Inflammatory macrophage (primary cell): ENCODE measurements at places on chromosomes 12 and 14.
A peak's percentile ranks its signal among the peaks of the same experiment; 100 is the strongest.

GRCh38 chr14:21537090-21537424 lies 10.9 kb upstream of the SALL2 start:
- no peak for DNase-seq

DNA sequence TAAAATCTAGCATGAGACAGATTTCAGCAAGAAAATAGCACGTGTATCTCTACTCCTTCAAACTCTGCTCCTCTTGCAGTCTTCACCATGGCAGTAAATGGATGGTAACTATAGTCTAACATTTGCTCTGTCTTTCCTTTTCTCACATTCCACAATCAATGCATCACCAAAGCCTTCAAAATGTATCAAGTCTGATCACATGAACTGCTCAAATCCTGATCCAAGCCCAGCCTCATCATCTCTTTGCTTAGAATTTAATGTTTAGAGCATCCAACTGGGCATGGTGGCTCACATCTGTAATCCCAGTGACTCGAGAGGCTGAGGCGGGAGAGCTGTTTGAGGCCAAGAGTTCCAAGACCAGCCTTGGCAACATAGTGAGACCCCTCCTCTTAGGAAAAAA lies 45.9 kb downstream of the CDK17 start:
- no peak for DNase-seq

- no peak for DNase-seq
Measured at GRCh38 chr12:124184456-124184855, 110.4 kb upstream of the RFLNA start.

GRCh38 chr12:106941481-106942156 lies 14.1 kb upstream of the TMEM263 start:
- no peak for DNase-seq

DNA sequence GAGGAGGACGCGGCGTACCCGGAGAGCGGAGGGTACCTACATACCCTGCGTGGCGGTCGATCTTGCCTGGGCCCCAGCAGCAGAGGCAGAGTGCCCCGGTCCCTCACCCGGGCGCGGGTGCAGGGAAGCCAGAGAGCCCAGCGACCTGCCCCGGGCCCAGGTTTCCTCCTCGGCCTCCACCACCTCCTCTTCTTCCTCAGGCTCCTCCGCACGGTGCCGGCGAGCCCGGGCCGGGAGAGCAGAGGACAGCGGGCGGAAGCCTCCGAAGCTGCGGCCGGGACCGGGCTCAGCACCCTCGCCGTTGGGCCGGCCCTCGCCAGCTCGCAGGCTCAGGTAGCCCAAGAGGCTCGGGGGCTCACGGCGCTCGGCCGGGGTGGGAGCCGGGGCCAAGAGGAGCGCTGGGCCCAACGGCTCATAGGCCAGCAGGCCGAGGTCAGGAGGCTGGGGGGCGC lies 6.6 kb downstream of the ZNF219 start:
- no peak for DNase-seq

DNA sequence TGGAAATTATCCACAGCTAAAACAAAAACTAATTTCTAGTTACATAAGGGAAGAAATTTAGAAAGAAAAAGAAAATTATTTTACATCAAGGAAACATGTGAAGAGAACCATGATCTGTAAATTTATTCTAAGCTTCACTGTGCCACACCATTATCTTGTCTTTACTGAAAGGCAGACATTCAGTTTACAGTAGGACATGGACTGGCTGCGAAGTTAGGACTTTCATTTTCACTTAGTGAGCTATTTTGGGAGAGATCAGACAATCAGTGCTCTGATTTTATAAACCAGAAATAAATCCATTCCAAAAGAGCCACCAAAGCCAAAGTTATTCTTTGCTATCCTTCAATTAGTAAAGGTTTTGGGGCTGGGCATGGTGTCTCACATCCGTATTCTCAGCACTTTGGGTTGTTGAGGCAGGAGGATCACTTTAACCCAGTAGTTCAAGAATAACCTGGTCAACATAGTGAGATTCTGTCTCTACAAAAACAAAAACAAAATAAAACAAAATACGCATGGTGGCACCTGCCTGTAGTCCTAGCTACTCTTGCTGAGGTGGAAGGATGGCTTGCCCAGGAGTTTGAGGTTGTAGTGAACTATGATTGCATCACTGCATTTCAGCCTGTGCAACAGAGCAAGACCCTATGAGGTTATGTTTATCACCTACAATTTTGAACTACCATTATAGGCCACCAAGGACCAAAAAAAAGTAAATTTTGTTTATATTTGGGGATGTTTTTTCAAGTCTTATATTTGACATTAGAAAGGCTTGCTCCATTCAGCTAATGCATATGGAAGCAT lies 1084.8 kb upstream of the ATXN7L3B start:
- DNase-seq = no peak

GRCh38 chr14:32432813-32433538 lies 103.9 kb downstream of the AKAP6 start:
- no peak for DNase-seq

DNA sequence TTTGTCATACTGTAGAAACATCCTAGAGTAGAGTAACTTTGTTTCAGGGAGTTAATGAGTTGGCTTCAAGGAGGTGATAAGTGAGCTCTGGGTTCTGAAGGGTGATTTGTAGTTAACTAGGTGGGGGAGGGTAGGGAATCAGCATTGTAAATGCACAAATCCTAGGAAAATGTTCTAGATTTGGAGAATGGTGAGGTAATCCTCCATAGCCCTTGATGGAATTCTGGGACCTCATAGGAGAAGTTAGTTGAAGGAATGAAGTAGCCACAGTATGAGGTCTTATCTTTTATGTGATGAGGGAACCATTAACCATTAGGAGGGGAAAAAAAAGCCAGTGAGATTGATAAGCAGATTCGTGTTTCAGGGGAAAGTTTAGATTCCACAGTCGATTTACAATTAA lies 8.0 kb downstream of the CNOT2 start:
- DNase-seq = no peak

DNA sequence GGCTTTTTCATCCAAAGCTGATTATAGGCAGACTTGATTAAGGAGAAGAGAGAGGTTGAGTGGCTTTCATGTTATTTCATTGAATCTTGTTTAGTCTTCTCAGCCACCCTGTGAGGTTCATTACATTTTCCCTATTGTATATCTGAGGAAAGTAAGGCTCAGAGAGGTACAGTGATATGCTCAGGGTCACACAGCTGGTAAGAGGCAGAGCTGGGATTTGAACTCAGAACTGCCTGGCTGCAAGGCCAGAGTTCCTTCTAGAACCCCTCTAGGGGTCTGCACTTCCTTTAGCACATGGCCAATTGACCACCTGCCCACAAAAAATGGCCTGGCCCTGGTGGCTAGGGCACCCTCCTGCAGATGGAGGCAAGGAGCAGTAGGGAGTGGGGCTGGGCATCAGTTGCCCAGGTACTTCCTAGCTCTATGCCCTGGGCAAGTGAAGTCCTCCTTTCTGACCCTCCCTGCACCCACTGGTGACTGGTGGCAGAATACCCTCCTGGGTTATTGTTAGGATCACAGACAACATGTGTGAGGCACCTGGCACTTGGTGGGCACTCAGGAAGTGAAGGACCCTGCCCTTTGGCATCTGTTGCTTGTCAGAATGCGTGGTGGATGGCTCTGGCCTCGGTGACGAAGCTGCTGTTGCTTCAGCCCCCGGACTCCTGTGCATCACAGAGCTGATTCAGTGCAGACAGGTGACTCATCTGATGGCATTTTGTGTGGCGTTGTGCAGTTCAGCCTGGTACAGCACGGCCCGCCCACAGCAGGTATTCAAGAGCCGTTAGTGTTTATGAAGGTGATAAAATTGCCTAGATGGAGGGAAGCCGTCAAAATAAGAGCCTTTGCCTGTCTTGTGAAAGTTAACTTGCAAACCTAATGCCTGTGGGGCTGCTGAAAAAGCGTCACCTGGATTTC lies 115.8 kb downstream of the SLC25A47 start:
- no peak for DNase-seq

DNA sequence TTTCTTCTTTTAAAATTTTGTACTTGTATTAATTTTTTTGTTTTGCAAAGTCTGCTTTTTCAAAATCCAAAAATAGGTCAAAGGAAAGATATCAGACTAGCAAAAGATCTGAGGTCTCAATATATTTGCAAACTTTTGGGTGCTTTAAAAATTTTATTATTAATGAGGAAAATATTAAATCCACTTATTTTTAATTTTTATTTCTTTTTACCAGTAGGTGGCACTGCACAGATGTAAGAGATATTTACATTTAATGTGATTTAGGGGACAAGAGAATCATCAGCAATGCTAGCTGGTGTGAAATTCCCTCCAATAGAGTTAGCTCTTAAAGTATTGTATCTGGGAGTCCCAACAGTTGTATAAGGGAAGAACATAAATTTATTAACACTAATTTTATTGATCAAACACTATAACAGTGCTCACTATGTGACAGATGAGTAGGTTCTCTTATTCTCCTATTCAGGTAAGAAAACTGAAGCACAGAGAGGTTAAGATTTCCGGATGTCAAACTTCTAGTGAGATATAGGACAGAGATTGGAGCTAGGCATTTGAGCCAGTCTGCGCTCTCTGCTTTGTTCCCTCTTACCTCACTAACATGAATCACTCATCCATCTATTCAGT lies 30.5 kb downstream of the ALX1 start:
- peak; percentile 18 for DNase-seq

DNA sequence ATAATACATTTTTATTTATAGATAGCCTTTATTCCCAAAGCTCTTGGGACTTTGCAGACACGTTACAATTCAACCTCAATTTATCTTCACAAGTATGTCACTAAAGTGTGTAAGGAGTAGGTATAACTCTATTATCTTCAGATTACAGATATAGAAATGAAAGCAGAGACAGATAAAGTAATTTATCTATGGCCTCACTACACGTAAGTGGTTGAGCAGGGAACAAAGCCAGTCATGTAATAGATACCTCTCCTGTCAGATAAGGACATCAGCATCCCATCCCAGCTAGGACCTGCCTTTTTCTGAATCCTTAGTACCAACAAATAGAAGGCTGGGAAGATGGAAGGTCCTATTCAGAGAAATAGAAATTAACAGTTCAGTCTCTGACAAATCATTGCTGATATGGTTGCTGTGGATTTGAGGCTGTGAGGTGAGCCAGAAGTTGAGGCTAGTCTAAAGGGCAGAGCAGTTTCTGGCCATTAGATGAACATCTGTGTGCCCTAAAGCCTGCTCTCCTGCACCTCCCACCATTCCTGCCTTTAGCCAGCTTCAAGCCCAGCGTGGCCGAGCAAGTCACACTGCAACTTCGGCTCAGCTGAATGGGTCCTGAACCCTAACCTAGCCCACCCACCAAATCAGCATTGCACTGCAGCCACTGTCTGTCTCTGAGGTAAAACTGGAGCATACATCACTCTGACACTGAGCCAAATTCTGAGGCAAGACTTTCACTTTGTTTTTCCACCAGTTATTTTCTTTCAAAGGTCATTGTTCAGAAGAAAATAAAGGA lies 71.1 kb upstream of the PLEKHA5 start:
- DNase-seq = no peak

DNA sequence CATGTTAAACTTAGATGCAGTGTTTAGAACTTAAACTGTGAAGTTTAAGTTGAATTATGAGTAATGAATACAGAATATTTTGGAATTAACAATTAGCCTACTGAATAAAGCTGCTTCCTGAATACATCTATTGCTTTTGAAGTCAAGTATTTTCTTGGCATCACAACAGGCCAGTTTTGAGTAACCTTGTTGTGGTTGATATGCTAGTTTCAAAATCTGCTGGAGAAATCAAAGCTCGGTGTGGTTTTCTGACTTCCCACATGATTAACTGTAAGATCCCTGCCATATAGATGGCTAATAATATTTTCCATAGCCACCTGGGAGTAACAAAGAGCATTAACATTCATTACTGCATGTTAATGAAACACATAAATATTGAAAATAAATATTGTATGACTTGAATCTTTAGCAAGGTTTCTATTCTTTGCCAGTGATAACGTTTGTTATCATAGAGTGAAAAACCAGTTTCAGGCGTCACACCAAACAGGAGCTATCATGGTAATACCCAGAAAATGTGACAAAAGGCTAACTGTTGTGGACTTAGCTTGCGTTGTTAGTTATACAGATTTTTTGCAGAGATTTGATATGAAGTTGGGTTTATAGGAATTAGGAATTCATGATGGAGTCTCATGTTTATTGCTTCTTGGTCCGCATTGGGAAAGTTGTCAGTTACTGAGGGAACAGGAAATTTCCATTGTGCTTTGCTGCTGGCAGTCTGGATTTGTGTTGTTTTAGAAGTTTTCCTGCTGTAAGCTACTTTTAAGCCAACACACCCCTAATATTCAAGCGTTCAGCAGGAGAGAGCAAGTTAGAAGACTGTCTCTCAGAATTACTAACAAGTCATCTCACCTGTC lies 32.1 kb downstream of the PPFIBP1 start:
- peak; percentile 44 for DNase-seq

- DNase-seq = no peak
Measured at GRCh38 chr12:18797604-18798003, 59.7 kb downstream of the CAPZA3 start.

- no peak for DNase-seq
Measured at GRCh38 chr14:104925214-104925854, 655 bp downstream of the PLD4 start.

DNA sequence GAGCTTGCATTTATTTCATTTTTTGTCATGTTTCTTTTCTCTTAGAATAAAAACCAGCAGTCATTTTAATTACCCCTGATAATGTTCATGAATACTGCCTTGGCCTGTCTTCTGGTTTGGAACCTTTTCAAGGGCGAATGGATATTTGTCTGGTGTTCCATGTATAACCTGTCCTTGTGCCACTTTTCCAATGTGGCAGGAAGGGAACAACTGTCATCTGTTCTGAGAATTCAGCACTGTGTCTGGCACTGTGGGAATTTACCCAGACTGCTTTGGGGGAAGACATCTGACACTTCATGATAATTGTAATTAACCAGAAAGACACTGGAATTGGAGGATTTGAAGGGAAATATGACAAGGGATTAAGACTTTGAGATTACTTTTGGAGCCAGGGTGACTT lies 352.8 kb downstream of the APAF1 start:
- DNase-seq = no peak

- no peak for DNase-seq
Measured at GRCh38 chr12:92900941-92901340, 28.2 kb downstream of the EEA1 start.

- no peak for DNase-seq
Measured at GRCh38 chr12:8905546-8905945, 8.8 kb upstream of the PHC1 start.

GRCh38 chr14:81849714-81850113 lies 316.1 kb upstream of the SEL1L start:
- no peak for DNase-seq

DNA sequence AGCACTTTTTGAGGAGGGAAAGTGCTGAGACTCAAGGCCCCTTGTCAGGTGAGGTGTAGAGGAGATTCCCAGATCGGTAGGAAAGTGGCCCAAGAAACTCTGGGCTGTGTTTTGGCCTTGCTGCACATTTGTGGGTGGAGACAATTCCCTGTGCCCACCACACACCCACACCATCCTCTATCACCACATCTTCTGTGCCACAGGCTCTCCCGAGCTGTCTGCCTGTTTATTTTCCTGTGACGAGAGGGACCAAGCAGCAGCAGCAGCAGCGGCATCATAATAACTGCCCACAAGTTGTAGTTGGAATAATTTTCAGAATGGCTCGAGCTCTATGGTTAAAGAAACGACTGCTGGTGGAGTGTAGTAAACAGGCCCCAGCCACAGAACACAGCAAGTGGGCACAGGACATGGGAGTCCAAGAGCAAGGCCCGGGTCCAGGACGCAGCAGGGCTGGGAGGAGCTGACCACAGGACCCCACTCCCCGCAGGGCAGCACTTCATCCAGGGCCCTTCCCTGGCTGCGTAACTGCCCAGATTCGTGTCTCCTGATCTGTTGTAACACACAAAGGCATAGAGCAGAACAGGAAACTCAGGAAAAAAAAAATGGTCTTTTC lies 55.6 kb upstream of the BCL2L14 start:
- DNase-seq = no peak

GRCh38 chr12:116442946-116443345 lies 116.2 kb upstream of the MAP1LC3B2 start:
- DNase-seq = no peak
